ENCODE measurements at places on chromosomes 16 and 17. TPM values are rescaled to one million over a fixed set of nuclear protein-coding genes. Genes with fewer than 3 reads are reported as not detected.

The GRIN2A gene
- not detected for total RNA-seq

The RMI2 gene
- total RNA-seq, result 53.5 TPM

The GNGT2 gene
- 15.9 TPM for total RNA-seq

The MYO15B gene
- total RNA-seq, result 13.4 TPM

The KRTAP9-4 gene
- total RNA-seq, result not detected

The PIGW gene
- total RNA-seq, result 15.2 TPM

The ERN2 gene
- not detected for total RNA-seq

The ZNF423 gene
- total RNA-seq, result not detected

DNA sequence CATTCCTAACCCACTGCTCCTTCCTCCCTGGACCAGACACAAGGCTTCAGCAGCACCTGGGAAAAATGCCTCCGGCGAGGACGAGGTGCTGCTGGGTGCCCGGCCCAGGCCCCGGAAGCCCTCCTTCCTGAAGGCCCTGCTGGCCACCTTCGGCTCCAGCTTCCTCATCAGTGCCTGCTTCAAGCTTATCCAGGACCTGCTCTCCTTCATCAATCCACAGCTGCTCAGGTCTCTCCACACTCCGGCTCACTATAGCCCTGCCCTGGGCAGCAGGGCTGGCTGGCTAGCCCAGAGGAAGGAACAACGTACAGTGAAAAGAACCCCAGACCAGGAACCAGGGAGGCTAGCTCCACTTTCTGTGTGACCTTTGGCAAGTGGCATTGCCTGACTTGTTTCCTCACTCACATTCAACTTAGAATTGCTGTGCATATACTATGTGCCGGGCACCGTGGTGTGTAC is 26.2 kb downstream of the ABCC3 start:
- H3K27me3 ChIP-seq, result no peaks in the 10 kb centered on the region
- DNase-seq, result no peak
- no peak overlapping the region for H3K4me3 ChIP-seq
- H3K4me1 ChIP-seq, result peaks cover 24% of the 10 kb centered on the region
- no peaks in the 10 kb centered on the region for H3K36me3 ChIP-seq

- peaks cover 13% of the 10 kb centered on the region for H3K27me3 ChIP-seq
- H3K36me3 ChIP-seq, result no peaks in the 10 kb centered on the region
- H3K27ac ChIP-seq, result no peak overlapping the region
- DNase-seq, result no peak
Measured at GRCh38 chr17:56445692-56446411, 147.6 kb upstream of the NOG start.

DNA sequence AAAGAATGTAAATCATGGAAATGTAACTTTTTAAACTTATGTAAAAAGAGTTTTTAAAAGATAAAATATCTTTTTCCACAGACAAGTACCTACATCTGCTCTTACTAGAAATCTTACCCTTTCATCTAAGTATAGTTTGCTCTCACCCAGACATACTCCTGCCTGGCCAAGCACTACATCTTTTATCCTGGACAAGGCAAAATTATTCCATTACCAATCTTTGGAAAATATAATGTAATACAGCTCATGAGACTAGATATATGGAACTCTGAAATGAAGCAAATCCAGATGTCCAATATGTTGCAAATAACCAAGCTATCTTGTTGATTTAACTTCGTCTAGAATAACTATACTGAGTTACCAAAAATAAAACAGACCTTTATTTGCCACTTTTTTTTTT is 50.0 kb downstream of the VMP1 start:
- H3K27ac ChIP-seq, result peak overlapping the region; percentile 15
- peaks cover 46% of the 10 kb centered on the region for H3K36me3 ChIP-seq
- H3K27me3 ChIP-seq, result no peaks in the 10 kb centered on the region
- no peak overlapping the region for H3K4me3 ChIP-seq
- DNase-seq, result no peak

GRCh38 chr16:77647726-77648125 is 74.6 kb upstream of the NUDT7 start:
- H3K4me3 ChIP-seq, result no peak overlapping the region
- DNase-seq, result no peak
- no peaks in the 10 kb centered on the region for H3K4me1 ChIP-seq

DNA sequence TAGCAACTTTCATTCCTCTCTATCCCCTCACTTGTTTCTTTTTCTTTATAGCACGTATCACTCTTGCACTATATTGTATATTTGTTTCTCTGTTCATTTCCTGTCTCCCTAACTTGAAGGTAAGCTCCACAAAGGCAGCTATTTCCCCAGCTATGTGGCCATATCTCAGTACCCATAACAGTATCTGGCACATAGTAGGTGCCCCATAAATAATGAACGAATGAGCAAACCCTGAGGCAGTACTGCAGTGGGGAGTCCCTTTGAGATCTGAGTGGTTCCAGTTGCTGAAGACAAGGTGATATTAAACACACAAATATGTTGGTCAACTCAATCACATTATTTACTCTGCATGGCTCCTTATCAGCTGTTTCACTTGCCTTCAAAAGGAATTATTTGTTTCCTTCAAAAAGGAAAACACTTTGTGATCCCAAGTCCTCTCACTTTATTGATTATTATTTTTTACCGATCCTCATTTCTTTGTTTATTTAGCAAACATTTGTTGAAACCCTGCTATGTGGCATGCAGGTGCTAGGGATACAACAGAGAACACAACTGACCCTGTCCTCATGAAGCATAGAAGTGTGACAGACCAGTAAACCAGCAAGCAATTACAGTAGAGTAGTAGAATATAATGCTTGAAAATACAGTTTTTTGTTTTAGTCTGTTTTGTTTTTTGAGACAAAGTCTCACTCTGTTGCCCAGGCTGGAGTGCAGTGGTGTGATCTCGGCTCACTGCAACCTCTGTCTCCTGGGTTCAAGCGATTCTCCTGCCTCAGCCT is 5.7 kb upstream of the ADAP2 start:
- H3K4me3 ChIP-seq, result no peak overlapping the region
- no peak overlapping the region for H3K27ac ChIP-seq
- H3K27me3 ChIP-seq, result peaks cover 14% of the 10 kb centered on the region
- no peaks in the 10 kb centered on the region for H3K4me1 ChIP-seq

GRCh38 chr17:82458885-82459424 is 414 bp downstream of the NARF start:
- H3K27ac ChIP-seq, result peak overlapping the region; percentile 86
- peaks cover 46% of the 10 kb centered on the region for H3K36me3 ChIP-seq
- H3K4me3 ChIP-seq, result peak overlapping the region; percentile 94
- peak; percentile 47 for DNase-seq
- no peaks in the 10 kb centered on the region for H3K27me3 ChIP-seq
- H3K4me1 ChIP-seq, result peaks cover 49% of the 10 kb centered on the region

- H3K4me1 ChIP-seq, result peaks cover 61% of the 10 kb centered on the region
- peak overlapping the region; percentile 86 for H3K27ac ChIP-seq
- H3K36me3 ChIP-seq, result peaks cover 18% of the 10 kb centered on the region
- H3K4me3 ChIP-seq, result peak overlapping the region; percentile 4
Measured at GRCh38 chr17:67469208-67469980, 92.3 kb downstream of the PITPNC1 start.

DNA sequence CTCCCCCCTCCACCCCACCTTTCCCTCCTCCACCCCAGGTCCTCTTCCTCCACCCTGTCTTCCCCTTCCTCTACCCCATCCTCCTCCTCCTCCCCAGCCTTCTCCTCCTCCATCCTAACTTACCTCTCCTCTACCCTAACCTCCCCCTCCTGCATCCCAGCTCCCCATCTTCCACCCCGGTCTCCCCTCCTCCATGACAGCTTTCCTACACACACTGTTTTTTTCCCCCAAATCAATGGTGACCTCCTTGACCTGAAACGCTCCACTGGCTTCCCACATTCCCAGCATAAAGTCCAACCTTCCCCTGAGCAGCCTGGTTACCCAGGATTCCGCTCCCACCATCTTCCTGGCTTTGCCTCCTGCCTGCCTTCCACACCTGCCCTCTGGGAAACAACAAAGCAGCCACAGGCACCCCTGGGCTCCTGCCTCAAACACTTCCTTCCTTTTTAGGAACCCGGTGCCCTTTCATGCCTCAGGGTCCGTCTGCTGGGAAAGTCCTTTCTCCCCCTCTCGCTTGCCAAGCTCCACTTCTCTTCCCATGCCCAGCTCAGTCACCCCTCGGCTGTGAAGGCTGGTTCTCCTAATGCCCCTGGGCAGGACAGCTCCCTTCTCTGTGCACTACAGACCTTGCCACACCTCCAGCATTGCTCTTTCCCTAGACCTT is 2.1 kb downstream of the RGS9 start:
- no peaks in the 10 kb centered on the region for H3K36me3 ChIP-seq
- DNase-seq, result no peak
- peaks cover 20% of the 10 kb centered on the region for H3K27me3 ChIP-seq
- peak overlapping the region; percentile 22 for H3K27ac ChIP-seq
- H3K4me3 ChIP-seq, result no peak overlapping the region
- H3K4me1 ChIP-seq, result peaks cover 29% of the 10 kb centered on the region

Data from activated CD4-positive, alpha-beta T cell treated with anti-CD3 and anti-CD28 coated beads, Interleukin-2, amount 10 ng/mL, durations not matched to agents 7 days and 5 days (primary cell).